ENCODE measurements at places on chromosomes 5 and 9. TPM values are rescaled to one million over a fixed set of nuclear protein-coding genes. Genes with fewer than 3 reads are reported as not detected.

GRCh38 chr5:113581388-113581787, 67.9 kb downstream of the YTHDC2 start:
- DNase-seq, result no peak

- DNase-seq, result no peak
These were observed 141.7 kb downstream of the DCP2 start for GRCh38 chr5:113118298-113118697.

PLAC8L1 gene
- total RNA-seq, result not detected

GRCh38 chr5:175842951-175843793, 28.2 kb upstream of the CPLX2 start:
- DNase-seq, result no peak

DNA sequence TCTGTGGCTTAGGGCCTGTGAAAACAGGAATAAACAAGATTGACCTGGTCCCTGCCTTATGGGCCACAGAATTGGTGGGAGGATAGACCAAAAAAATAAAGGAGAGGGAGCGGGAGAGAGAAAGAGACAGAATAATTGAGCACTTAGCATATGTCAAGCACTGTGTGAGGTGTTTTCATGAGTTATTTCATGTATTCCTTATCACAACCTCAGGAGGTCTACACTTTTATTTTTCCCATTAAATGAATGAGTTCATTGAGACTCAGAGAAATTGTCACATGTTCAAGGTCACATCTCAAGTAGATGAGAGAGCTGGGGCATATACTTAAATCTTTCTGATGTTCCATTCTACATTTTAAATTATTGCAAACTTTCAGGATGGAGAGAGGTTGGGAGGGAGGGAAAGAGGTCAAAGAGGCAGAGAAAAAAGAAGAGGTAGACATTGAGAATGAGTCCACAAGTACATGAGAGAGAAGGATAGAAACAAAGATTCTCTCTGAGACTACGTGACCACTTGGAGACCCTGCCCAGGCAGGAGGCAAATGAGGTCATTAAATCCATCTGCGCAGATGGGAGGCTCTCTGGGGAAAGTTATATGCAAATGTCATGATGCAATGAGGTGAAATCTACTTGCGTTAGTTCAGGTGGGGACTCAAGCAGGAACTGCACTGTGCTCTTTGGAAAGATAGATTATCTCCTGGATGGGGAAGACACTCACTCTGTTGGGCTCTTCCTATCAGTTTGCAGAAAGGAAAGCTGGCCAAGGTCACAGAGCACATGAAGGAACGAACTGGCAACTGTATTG, 241.5 kb downstream of the PAPPA start:
- DNase-seq, result no peak

DNA sequence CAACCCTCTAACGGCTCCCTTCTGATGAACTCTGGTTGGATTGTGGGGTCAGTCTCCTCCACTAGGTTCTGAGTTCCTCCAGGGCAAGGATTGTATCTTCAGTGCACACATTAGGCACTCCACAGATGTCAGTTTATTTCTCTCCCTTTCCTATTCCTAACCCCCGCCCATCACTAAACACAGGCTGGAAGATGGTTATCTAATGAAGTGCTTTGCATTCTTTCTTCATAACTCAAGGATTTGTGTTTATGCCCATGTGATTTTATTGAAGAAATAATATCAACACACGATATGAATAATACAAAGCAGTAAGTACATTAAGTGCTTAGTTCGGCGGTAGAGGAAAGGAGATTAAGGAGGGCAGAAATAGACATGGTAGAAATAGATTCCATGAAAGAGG, 4.4 kb upstream of the CREBRF start:
- no peak for DNase-seq

- DNase-seq, result no peak
These were observed 88.3 kb downstream of the SNCAIP start for GRCh38 chr5:122400341-122400740.

DNA sequence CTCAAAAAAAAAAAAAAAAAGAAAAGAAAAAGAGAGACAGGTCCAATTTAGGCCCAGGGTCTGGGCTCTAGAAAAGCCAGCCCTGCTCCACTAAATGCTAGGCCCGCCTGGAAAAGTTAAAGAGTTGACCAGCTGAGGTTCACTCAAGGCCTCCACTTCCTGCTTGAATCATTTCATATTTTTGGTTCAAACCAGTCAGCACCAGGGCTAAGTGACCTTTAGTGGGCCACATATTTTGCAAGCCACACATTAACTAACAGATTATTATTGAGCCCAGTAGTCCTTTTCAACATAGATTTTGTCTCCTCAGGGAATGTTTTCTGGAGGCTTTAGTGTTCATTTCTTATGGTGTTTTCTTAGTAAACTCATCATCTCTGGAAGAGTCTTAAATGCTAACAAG, 156.6 kb downstream of the TLR4 start:
- no peak for DNase-seq

DNA sequence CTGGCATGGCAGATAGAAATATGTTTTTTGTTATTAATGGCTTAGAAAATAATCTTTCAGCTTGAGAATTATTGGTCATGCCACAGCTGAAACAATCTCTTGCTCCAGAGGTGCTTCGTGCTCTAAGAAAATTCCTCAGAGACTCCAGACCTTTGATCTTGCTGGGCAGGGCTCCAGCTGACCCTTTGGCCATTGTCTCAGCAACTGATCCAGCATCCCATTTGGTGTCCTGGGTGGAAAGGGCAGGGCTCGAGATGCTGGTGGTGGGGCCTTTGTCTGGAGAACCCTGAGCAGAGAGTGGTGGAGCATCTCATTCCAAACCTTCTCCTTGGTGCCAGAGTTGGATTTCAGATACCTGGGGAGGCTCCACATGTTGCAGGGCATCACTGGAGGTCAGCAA, 43.2 kb upstream of the PIK3R1 start:
- DNase-seq, result no peak

DNA sequence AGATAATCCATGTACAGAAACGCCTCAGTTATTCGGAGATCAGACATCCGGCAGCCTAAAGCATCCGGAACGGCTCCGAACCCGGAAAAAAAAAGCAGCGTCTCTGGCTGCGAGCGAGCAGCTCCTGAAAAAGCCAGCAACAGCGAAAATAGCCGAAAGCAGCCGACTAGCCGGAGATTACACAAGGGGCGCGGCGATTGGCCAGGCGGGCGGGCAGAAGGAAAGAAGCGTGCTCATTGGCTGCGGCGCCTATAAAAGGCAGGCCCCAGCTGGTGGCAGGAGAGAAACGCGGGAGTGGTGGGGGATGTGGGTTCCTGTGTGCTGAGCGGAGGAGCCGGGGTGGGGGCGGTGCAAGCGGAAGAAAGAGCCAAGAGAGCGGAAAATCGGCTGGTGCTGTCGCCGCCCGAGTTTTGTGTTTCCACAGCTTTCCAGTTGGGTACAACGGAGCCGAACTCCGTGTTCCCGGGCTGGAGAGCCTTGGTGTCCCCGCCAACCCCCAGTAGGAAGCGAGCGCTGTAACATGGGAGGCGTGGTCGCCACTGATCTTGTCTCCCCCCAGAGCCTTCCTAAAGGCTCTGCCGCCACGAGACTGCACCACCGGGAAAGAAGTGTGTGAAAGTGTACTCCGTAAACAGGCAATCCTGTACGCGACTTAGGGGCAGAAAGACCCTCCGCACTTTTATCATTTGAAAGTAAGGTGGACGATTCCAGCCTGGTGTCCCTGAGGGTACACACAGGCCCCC, at the start of gene ARL15:
ARL15 (minus strand) TSS at position 141 of the 743 bp plus-strand sequence.
- DNase-seq, result peak; percentile 98

MYOZ3 gene
- total RNA-seq, result 0.56 TPM

DNA sequence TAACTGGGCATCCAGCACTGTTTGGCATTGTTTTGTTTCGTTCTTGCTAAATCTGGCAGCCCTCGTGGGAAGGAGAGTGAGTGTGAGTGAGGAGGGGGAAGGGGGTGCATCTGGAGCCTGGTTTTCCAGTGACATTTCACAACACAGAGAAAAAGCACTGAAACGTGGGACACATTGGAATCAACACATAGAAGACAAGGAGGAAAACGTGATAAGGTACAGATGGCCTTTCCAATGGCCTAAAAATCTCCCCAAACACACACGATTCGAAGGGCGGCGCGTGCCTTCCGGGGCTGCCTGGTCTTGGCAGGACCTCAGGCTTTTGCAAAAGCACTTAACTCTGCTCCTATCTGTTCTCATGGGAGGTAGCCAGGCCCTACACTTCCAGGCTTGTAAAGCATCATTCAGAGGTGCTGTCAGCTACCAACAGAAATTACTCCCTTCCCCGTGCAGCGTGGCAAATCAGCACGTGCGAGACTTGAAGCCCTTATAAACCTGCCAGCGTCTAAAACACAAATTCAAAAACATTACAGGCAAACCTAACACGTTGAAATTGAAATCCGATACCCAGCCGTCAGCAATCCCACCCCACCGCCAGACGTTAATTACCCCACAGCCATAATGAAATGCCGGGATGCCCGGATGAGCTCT, 129.4 kb downstream of the OLFM1 start:
- DNase-seq, result no peak

DNA sequence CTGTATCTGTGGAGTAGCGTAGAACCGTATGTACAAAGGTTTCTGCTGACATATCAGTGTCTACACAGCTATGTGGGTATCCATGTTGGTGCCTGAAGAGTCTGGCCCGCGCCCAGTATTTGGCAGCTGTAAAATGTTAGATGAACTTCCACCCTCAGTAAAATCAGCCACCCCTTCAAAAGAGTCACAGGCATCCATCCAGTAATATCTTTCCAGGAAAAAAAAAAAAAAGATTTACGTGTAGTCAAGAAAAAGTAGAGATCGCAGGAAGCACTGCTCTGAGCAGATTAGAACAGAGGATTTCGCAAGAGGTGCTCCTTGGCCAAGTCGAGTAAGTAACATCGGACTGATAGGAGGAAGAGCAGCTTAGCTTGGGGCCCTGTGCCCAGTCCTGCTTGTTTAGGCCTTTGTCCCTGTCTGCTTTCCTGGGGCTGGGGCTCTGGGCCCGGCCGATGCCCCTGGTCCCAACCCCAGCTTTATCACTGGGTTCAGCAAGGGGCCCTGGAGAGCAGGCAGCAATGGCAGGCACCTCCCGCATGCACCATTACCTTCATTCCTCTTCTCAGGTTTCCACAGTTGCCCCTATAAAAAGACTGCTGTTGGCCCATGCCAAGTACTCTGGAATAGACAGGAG, 21.2 kb downstream of the DAPK1 start:
- peak; percentile 36 for DNase-seq

SELENOP gene
- 1,019 TPM for total RNA-seq

DNA sequence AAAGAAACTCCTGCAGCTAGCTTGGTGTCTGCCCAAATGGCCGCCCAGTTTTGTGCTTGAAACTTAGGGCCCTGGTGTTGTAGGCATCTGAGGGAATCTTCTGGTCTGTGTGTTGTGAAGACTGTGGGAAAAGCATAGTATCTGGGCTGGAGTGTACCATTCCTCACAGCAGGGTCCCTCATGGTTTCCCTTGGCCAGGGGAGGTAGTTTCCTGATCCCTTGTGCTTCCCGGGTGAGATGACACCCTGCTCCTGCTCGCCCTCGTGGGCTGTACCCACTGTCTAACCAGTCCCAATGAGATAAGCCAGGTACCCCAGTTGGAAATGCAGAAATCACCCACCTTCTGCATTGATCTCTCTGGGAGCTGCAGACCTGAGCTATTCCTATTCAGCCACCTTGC, 182.8 kb downstream of the GDNF start:
- DNase-seq, result no peak

SVEP1 gene
- 465 TPM for total RNA-seq

GRCh38 chr5:136058972-136059354, 30.2 kb downstream of the TGFBI start:
- no peak for DNase-seq

- DNase-seq, result no peak
These were observed 775.6 kb downstream of the NR2F1-AS1 start for GRCh38 chr5:92805446-92805845.

GRCh38 chr5:143413958-143414669, 10.6 kb upstream of the NR3C1 start:
- no peak for DNase-seq

FABP6 gene
- not detected for total RNA-seq

DNA sequence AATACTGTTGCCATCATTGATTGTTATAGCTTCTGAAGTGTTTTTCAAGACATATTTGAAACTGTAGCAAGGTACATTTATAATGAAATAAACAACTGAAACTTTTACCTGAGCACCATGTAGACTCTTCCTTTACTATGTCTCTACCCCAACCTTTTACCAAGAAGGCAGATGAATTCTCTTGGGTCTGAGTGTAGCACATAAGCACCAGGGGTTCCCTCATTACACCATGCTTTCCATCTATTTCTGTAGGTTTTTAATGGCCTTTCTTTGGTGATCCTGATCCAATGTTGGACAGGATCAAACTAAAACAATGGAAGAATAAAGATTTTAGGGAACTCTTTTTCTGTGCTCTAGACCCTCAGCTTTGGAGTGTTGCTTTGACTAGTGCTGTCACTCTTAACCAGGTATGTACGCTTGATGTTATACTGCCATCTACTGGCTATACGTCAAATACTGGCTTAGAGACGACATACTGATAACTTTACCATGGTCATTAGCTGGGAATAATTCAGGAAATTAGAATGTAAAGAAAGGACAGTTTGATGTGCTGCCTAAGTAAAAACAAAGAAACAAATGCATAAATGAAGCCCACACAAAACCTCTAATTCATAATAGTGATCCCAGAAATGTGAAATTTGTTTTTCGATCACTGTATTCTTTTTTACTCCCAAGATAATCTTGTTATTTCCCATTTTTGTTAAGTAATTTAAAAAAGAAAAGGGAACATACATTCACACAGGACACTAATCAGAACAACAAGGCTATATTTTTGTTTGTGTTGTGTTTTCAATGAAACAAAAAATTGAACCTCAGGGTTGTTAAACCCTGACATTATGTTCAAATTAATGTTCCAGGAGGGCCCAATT, 30.7 kb downstream of the IFNW1 start:
- DNase-seq, result no peak

MEIKIN gene
- not detected for total RNA-seq

- no peak for DNase-seq
These were observed 105.7 kb downstream of the TMEM174 start for GRCh38 chr5:73278693-73279092.

Measured in omental fat pad (tissue), 4 donors.